HAP-1 (cell line): ENCODE measurements at places on chromosomes 1 and 21.

GRCh38 chr1:24138476-24139221 is 4.3 kb downstream of the IL22RA1 start:
- no peak for DNase-seq

- DNase-seq = no peak
Measured at GRCh38 chr21:44916965-44917364, 3.7 kb downstream of the ITGB2 start.

DNA sequence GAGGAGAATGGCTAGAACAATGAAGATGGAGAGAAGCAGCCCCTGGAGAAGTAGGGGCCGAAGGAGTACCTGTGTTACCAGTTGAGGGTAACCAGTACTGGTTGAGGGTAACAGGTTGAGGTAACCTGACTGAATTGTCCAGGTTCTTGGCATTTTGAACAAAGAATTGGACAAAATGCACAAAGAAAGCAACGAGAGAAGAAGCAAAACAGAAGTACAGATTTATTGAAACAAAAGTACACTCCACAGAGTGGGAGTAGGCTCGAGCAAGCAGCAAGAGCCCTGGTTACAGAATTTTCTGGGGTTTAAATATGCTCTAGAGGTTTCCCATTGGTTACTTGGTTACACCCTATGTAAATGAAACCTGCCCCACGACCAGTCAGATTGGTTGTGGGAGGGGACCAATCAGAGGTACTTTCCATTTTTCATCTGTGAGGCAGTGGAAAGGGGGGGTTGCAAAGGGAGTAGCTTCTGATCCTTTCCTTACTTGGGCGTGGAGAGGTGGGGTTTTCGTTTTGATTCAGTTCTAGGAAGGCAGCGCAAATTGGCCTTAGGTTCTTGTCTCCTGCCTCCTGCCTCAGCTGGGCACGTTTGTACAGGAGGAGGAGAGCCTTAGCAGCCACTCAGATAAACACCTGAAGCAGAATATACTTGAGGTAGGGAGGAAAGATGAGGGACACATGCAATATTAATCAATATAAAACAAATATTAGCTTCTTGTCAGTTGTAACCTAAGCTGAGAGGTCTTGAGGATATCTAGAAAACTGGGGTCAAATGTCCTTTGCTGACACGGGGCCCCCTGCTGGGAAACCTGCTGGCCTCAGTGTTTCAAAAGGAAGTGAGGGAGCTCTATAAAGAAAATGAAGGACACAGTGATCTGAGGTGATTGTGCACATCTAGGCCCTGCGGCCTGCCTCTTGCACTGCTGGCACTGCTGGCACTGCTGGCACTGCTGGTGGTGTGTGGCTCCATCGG is 14.3 kb upstream of the LSM10 start:
- peak; percentile 18 for DNase-seq

GRCh38 chr1:14251871-14252270 is 346.6 kb upstream of the KAZN start:
- DNase-seq = no peak

GRCh38 chr1:63628607-63629006 is 35.4 kb downstream of the PGM1 start:
- no peak for DNase-seq

GRCh38 chr1:25618433-25618808 is 1.8 kb downstream of the MAN1C1 start:
- no peak for DNase-seq

GRCh38 chr1:27736252-27736651 is 10.5 kb downstream of the FAM76A start:
- no peak for DNase-seq

GRCh38 chr1:17618558-17619247 is 79.2 kb downstream of the ARHGEF10L start:
- DNase-seq = no peak

GRCh38 chr1:106924360-106924759 is 132.1 kb upstream of the PRMT6 start:
- no peak for DNase-seq

DNA sequence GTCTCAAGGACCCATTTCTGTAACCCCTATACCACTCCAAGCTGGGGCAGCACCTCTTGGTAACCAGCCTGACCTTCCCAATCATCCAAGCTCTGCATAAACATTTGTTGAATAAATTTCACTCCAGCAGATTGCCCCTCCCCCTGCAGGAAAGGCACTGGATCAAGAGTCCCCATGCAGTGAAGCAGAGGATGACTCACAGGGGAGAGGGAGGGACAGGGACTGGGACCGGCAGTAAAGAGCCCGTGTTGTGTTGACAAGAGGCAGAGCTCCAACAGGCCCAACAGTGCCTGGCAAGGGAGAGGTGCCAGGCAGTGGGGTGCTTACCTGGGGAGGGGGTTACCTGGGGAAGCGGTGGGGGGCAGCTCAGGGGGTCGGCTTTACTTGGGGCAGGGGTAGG is 32.3 kb downstream of the SLC9A1 start:
- no peak for DNase-seq

DNA sequence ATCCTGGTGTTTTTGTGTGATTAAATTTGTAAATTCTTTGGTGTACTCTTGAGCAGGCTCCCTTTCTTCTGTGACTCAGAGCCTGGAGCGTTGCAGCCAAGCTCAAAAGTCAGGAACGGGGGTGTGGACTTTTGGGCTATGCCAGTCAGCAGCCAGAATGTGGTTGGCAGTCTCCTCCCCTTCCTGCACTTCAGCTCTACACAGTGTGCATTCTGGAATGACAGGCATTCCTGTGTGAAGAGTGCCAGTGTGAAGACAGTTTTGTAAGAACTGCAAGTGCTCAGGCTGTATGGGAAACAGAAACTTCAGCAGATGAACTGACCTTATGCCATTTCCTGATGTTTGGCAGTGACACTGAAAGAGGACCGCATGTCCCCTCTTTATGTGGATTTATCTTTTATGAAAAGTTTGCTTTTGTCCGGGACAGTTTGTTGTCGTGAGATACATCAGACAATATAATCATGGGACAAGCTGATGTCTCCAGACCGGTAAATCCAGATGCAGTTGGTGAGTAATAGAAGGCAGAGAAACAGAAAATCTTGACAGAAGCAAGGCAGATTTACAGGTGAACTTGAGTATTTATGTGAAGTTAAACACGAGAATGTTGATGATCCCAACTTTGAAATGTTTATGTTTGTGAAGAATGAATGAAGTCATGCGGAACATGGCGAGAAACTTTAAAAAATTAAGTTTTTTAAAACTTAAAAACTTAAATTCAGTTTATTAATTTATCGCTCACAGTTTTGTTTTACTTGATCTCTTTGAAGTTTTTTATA is 67.7 kb upstream of the RCC1 start:
- peak; percentile 67 for DNase-seq

DNA sequence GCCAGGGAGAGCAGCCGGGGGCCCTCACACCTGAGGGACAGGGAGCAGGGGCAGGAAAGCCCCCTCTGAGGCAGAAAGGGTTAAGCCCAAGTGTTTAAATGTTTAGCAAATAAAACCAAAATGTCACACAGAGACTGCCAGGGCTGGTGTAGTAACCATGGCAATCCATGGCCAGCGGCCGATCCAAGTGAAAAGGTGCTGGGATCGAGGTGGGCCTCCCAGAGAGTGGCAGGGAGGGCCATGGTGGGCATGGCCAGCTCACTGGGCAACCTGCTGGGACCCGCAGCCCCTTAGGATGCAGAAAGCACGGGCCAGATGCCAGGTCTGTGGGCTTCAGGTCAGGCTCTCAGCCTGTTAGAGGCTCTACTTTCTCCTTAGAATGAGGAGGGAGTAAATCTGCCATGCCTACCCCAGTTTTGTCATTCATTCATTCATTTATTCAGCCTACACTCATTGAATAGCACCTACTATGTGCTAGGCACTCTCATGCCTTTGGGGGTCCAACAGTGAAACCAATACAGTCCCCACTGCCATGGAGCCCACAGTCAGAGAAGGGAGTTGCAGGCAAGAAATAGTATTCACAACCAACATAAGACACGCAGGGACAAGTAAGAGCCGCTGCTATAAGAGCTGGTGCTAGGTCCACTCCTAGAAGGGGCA is 56.1 kb downstream of the KCNN3 start:
- no peak for DNase-seq

GRCh38 chr1:199009447-199009846 is 370.6 kb downstream of the PTPRC start:
- no peak for DNase-seq

DNA sequence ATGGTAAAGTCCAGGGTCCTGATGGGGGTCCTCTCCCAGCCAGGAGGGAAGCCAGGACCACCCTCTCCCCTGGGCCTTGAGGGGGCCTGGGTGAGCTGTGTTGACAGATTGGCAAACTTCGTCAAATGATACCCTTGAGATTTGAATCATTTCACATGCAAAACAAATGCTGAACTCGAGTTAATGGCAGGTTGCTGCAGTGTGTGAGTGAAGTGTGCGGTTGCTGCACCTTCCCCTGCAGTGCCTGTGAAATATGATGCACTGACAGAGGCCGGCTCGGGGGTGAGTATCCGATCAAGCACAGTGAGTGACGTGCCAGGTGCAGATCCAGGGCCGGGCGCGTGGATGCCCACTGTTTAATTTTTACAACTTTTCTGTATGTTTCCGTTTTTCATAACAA is 5.7 kb upstream of the KRTAP12-1 start:
- DNase-seq = no peak

- no peak for DNase-seq
Measured at GRCh38 chr1:73517603-73518191, 680.3 kb downstream of the LRRIQ3 start.

- no peak for DNase-seq
Measured at GRCh38 chr1:229128066-229128608, 142.8 kb upstream of the RAB4A start.

DNA sequence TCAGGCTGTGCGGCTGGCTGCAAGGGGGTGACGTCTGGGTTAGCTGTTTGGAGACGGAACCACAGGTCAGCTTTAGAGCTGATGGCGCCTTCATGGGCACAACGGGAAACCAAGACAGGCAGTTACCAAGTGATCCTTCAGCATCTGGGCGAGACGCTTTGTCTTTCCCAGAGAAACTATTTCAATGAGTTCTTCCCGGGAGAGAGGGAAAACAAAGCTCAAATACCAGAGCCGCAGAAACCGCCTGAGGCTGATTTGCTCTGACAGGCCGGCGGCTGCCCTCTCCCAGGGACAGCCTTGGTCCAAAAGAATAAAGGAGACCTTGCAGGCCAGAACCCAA is 76.5 kb downstream of the CD58 start:
- DNase-seq = peak; percentile 80

GRCh38 chr1:25673962-25674806 is 57.6 kb downstream of the MAN1C1 start:
- DNase-seq = no peak

DNA sequence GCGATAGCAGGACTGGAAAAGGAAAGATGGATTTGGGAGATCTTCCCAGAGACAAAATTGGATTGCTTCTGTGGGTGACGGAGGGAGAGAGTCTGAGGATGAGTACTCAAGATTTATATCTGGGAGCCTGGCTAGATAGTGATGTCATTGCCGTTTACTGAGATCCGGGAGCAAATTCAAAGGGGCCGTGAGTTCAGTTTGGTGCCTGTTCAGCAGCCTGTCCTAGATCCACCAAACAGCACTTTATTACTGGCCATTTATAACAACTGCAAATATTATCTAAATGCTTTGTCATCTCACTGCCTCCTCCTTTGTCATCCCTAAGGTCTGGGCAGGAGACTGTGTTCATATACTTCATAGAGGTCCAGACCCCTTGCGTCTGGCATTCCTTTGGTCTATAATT is 29.2 kb downstream of the MAPKAPK2 start:
- DNase-seq = no peak

DNA sequence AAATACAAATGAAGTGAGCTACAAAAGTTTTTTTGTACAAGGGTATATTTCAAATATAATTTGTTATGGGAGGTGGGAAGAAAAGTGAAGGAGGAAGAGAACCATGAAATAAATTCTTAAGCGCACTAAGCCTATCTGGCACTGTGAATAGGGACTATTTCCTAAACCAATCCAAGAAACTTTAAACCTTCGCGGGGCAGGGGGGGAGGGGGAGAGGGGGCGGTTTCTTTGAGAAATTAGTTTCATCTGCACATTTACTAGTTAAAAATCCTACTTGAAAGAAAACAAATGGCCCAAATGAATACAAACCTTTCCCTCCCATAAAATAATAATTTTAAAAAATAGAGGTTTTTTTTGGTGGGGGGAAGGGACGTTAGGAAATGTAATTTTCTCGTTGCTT is 364 bp downstream of the GOLPH3L start:
- peak; percentile 28 for DNase-seq

DNA sequence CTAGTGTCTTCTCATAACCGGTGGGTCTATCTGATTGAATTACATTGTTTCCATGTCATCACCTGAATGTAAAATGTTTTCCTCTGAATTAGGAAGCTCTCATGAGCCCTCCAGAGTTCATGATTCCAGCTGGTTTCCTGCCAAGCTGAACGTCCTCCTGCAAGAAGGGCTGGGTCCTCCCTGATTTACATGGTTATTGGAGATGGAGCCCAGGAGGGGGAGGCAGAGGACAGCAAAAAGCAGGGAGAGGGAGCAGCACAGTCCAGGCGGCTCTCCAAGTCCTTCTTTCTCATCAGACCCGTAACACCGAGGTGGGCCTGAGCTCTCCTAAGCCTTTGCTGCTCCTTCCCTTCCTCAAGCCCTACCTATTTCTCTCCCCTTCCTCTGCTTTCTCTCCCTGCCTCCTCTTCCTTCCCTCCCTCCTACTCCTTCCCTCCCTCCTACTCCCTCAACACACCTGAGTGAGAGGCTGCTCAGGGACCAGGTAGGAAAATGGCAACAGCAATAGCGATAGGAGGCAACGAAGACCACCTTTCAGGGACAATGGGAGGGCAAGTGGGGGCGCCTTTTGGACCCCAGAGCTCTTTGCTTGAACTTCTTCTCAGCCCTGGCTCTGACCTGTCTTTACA is 265.9 kb downstream of the PRDM2 start:
- peak; percentile 49 for DNase-seq

GRCh38 chr1:2962541-2962940 is 58.7 kb upstream of the ACTRT2 start:
- DNase-seq = no peak

GRCh38 chr1:221708987-221709386 is 32.9 kb downstream of the DUSP10 start:
- DNase-seq = no peak

GRCh38 chr1:231800108-231800507 is 173.5 kb downstream of the DISC1 start:
- no peak for DNase-seq

GRCh38 chr1:154327466-154328317 is 2.4 kb downstream of the ATP8B2 start:
- DNase-seq = no peak

GRCh38 chr1:105210747-105211146 is 1461.0 kb downstream of the AMY1C start:
- no peak for DNase-seq

DNA sequence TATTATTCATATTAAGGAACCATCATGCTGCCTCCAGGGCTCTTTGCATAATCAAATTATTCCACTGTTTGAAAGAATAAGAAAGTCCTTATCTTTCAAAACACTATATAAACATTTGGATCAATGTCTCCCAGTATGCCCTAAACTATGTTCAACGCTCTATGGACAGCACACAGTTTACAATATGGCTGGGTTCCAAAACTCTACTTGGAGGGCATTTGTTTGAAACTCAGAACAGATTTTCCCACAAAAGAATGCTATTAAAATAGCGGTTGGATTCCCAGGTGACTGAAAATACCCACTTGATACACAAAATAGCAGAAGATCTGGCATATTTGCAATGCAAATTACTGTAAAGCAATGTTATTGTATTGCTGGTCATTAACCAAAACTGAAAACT is 3.2 kb downstream of the HAO2 start:
- peak; percentile 84 for DNase-seq

- DNase-seq = no peak
Measured at GRCh38 chr21:44345495-44345894, 6.3 kb upstream of the CFAP410 start.

GRCh38 chr1:37794372-37795339 is 1.0 kb downstream of the MANEAL start:
- no peak for DNase-seq
